ENCODE measurements at places on chromosomes 5 and 9. TPM values are rescaled to one million over a fixed set of nuclear protein-coding genes. Genes with fewer than 3 reads are reported as not detected.

ZNF354C gene
- total RNA-seq: 3.2 TPM

AQP7 gene
- total RNA-seq: not detected

CFAP90 gene
- not detected for total RNA-seq

TAS2R1 gene
- total RNA-seq: not detected

OBP2B gene
- total RNA-seq: not detected

FOXD4L5 gene
- not detected for total RNA-seq

MPDZ gene
- total RNA-seq: 27.2 TPM

RNF180 gene
- 3.0 TPM for total RNA-seq

ACSL6 gene
- total RNA-seq: 0.34 TPM

BHMT2 gene
- total RNA-seq: not detected

THBS4 gene
- 0.68 TPM for total RNA-seq

RNF183 gene
- total RNA-seq: not detected

PAEP gene
- 0.27 TPM for total RNA-seq

MCTP1 gene
- total RNA-seq: 14.9 TPM

Data from A375 (cell line).